ENCODE measurements at places on chromosomes 4 and X. TPM values are rescaled to one million over a fixed set of nuclear protein-coding genes. Genes with fewer than 3 reads are reported as not detected.
A peak's percentile ranks its signal among the peaks of the same experiment; 100 is the strongest.

The XPNPEP2 gene
- 1.7 TPM for total RNA-seq

- DNase-seq = no peak
- H3K27me3 ChIP-seq = no peaks in the 10 kb centered on the region
- no peaks in the 10 kb centered on the region for H3K4me1 ChIP-seq
- no peak overlapping the region for H3K27ac ChIP-seq
- H3K4me3 ChIP-seq = no peak overlapping the region
Observed at GRCh38 chrX:50075630-50076339, 125.0 kb downstream of the AKAP4 start.

- no peaks in the 10 kb centered on the region for H3K36me3 ChIP-seq
- H3K27me3 ChIP-seq = no peaks in the 10 kb centered on the region
- peaks cover 7% of the 10 kb centered on the region for H3K4me1 ChIP-seq
- H3K27ac ChIP-seq = no peak overlapping the region
Observed at GRCh38 chr4:122017296-122017695, 65.4 kb upstream of the TRPC3 start.

- no peak overlapping the region for H3K4me3 ChIP-seq
- H3K36me3 ChIP-seq = no peaks in the 10 kb centered on the region
- no peaks in the 10 kb centered on the region for H3K27me3 ChIP-seq
- no peak for DNase-seq
- H3K4me1 ChIP-seq = peaks cover 38% of the 10 kb centered on the region
- H3K27ac ChIP-seq = no peak overlapping the region
Observed at GRCh38 chr4:159498446-159499115, 395.7 kb downstream of the RAPGEF2 start.

DNA sequence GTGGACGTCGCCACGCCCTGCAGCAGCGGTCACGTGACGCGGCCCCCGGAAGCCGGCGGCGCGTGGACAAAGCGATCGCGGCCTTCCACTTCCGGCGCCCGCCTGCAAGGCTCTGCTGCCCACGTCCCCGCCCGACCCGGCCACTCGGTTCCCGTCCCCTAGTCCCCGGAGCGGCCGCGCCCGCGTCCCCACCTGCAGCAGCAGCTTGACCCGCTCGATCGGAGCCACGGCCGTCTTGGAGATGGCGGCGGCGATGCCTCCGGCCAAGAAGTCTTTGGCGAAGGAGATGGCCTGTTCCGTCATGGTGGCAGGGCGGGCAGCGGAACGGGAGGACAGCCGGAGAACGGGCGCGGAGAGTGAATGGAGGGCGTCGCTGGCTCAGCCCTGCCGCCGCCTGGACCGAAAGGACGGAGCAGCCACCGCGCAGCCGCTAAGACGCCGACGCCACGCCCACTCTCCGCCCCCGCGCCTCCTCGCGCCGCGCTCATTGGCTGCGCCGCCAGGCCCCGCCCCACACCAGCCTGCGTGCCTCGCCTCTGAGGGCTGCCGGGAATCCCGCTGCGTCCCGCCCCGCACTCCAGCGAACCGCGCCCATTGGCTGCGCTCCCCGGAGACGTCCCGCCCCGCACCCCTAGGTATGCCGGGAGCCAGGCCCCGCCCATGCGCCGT is at the start of gene SLC25A6:
Gene SLC25A6 (minus strand): TSS at position 407 of the 669 bp plus-strand sequence. CDS start 104 bp downstream, at position 303.
- peaks cover 6% of the 10 kb centered on the region for H3K36me3 ChIP-seq
- DNase-seq = peak; percentile 99
- H3K27me3 ChIP-seq = no peaks in the 10 kb centered on the region
- H3K27ac ChIP-seq = peak within 1 kb of the TSS; percentile 93
- H3K4me3 ChIP-seq = peak within 1 kb of the TSS; percentile 92

The SLC10A7 gene
- 5.0 TPM for total RNA-seq

DNA sequence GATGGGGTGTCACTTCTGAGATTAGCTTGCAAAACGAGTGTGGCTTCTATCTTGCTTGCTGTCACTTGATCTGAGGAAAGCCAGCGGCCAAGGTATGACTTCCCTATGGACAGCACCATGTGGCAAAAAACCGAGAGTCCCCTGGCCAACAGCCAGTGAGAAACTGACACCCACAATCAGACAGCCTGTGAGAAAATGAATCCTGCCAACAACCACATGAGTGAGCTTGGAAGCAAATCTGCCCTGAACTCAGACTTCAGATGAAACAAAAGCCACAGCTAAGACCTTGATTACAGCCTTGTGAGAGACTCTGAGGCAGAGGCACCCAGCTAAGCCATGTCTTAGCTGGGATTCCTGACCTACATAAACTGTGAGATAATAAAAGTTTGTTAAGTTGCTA is 45.5 kb downstream of the PPP1R2C start:
- no peak overlapping the region for H3K4me3 ChIP-seq
- H3K27ac ChIP-seq = no peak overlapping the region
- no peaks in the 10 kb centered on the region for H3K4me1 ChIP-seq
- no peaks in the 10 kb centered on the region for H3K27me3 ChIP-seq
- H3K36me3 ChIP-seq = no peaks in the 10 kb centered on the region

DNA sequence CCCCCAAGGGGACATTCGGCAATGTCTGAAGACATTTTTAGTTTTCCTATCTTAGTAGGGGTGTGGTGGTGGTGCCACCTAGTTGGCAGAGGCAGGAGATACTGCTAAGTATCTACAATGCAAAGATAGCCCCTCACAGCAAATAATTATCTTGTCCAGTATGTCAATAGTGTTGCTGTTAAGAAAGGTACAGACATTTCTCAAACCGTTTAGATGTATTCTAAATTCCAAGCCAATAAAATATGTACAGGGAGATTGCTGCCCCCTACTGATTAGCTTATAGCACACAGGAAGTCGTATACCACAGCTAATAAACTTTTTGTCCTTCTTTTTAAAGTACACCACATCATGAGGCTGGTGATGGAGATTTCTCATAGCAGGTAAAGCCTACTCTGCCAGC is 260.5 kb downstream of the TMA16 start:
- H3K27ac ChIP-seq = no peak overlapping the region
- no peaks in the 10 kb centered on the region for H3K27me3 ChIP-seq
- no peaks in the 10 kb centered on the region for H3K36me3 ChIP-seq
- no peaks in the 10 kb centered on the region for H3K4me1 ChIP-seq
- peak; percentile 5 for DNase-seq

GRCh38 chrX:71198066-71198465 is 25.0 kb upstream of the GJB1 start:
- H3K27me3 ChIP-seq = no peaks in the 10 kb centered on the region
- no peaks in the 10 kb centered on the region for H3K36me3 ChIP-seq
- DNase-seq = no peak
- no peak overlapping the region for H3K27ac ChIP-seq
- H3K4me3 ChIP-seq = no peak overlapping the region
- no peaks in the 10 kb centered on the region for H3K4me1 ChIP-seq

The ASB5 gene
- not detected for total RNA-seq

The ADAM29 gene
- not detected for total RNA-seq

- no peaks in the 10 kb centered on the region for H3K36me3 ChIP-seq
- H3K4me1 ChIP-seq = peaks cover 72% of the 10 kb centered on the region
- H3K27ac ChIP-seq = no peak overlapping the region
- no peak for DNase-seq
- H3K4me3 ChIP-seq = no peak overlapping the region
Observed at GRCh38 chr4:3301450-3302172, 8.8 kb downstream of the RGS12 start.

DNA sequence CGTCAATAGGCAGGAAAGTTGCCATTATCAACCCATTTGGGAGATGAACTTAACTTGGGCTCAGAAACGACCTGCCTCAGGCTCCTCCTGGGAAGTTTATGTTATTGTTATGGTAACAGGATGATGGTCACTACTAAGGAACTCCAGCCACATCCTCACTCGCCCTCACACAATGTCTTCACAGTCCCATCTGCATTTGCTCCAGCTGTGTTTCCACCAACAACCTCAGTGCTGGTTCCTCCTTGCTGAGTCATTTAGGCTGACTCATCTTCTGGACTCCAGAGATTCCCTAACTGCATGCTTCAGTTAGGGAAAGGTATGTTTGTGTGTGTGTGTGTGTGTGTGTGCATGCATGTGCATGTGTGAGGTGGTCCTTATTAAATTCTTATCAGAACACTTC is 293.4 kb upstream of the BOD1L1 start:
- no peaks in the 10 kb centered on the region for H3K36me3 ChIP-seq
- no peak for DNase-seq
- H3K27me3 ChIP-seq = no peaks in the 10 kb centered on the region
- no peak overlapping the region for H3K4me3 ChIP-seq

DNA sequence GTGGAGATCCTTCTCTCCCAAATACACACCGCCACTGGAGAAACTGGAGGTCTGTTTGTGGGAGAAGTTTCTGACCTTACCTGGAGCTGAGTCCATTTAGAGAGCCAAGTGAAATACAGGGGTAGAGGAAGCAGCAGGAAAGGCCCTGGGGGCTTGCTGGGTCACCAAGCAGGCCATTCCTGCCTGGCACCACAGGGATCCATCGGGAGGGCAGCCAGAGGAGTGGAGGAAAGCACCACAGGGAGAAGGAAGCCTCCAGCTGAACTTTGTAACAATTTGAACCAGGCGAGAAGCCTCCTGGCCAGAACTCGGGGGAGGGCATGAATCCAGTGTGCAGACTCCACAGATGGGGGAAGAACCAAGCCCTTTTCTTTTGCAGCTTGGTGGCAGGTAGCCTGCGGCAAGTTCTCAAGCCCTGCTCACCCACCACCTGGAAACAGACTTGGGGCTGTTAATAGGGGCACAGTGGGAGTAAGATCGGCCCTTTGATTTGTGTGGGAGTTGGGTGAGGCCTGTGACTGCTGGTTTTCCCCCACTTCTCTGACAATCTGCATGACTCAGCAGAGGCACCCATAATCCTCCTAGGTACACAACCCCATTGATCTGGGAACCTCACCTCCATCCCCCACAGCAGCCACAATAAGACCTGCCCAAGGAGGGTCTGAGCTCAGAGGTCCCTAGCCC is 94.6 kb downstream of the IRS4 start:
- H3K27me3 ChIP-seq = no peaks in the 10 kb centered on the region
- DNase-seq = no peak
- peaks cover 9% of the 10 kb centered on the region for H3K36me3 ChIP-seq

The CCSER1 gene
- total RNA-seq = 0.77 TPM

The NMU gene
- 1.8 TPM for total RNA-seq

- H3K4me3 ChIP-seq = no peak overlapping the region
- peaks cover 26% of the 10 kb centered on the region for H3K4me1 ChIP-seq
- no peak overlapping the region for H3K27ac ChIP-seq
- no peak for DNase-seq
Observed at GRCh38 chrX:133878710-133879109, 106.7 kb downstream of the GPC3 start.

GRCh38 chr4:3200423-3201090 is 48.4 kb upstream of the MSANTD1 start:
- no peaks in the 10 kb centered on the region for H3K27me3 ChIP-seq
- no peak for DNase-seq
- no peak overlapping the region for H3K27ac ChIP-seq
- peaks cover 4% of the 10 kb centered on the region for H3K4me1 ChIP-seq

Data from neural progenitor cell (in vitro differentiated cells).